ENCODE measurements at places on chromosomes 12 and 14. TPM values are rescaled to one million over a fixed set of nuclear protein-coding genes. Genes with fewer than 3 reads are reported as not detected.

Gene LRP1-AS
- polyA plus RNA-seq = not detected

Gene SLCO1C1
- polyA plus RNA-seq = not detected

Gene VWF
- polyA plus RNA-seq = 0.03 TPM

Gene GLI1
- 0.45 TPM for polyA plus RNA-seq

Gene INHBC
- polyA plus RNA-seq = not detected

Gene TAS2R50
- polyA plus RNA-seq = not detected

Gene PPM1H
- polyA plus RNA-seq = 0.15 TPM

Gene RIPK3
- polyA plus RNA-seq = not detected

Gene VRTN
- polyA plus RNA-seq = not detected

Gene DUSP16
- 0.40 TPM for polyA plus RNA-seq

Gene ASCL1
- not detected for polyA plus RNA-seq

Gene KRT78
- polyA plus RNA-seq = not detected

Gene MYF6
- polyA plus RNA-seq = not detected

Gene DAO
- not detected for polyA plus RNA-seq

Gene SLC41A2
- polyA plus RNA-seq = 1.1 TPM

Gene COX8C
- polyA plus RNA-seq = not detected

Gene SLC4A8
- 0.51 TPM for polyA plus RNA-seq

Gene CDCA3
- polyA plus RNA-seq = 1.0 TPM

Gene SERPINA3
- not detected for polyA plus RNA-seq

Gene TAS2R31
- not detected for polyA plus RNA-seq

Gene HHIPL1
- polyA plus RNA-seq = not detected

Gene FOXN4
- polyA plus RNA-seq = not detected

Gene CPNE6
- not detected for polyA plus RNA-seq

Gene DHH
- not detected for polyA plus RNA-seq

Gene P2RX7
- 1.2 TPM for polyA plus RNA-seq

Gene C12orf60
- polyA plus RNA-seq = 1.6 TPM

Gene LRTM2
- polyA plus RNA-seq = not detected

Gene KRT86
- not detected for polyA plus RNA-seq

Gene OAS2
- 48.7 TPM for polyA plus RNA-seq

Gene LRRC10
- polyA plus RNA-seq = not detected

Gene TMED8
- 21.9 TPM for polyA plus RNA-seq

Gene KCNA1
- polyA plus RNA-seq = not detected

Gene CCDC197
- polyA plus RNA-seq = not detected

Gene KRT73
- polyA plus RNA-seq = not detected

Gene SPIC
- not detected for polyA plus RNA-seq

Gene PHETA1
- polyA plus RNA-seq = 8.1 TPM

Gene KRT79
- polyA plus RNA-seq = not detected

Gene C14orf39
- polyA plus RNA-seq = not detected

Gene UNC119B
- polyA plus RNA-seq = 9.5 TPM

Gene MANSC4
- polyA plus RNA-seq = not detected

Gene FGF23
- polyA plus RNA-seq = not detected

Gene OLR1
- polyA plus RNA-seq = not detected

Gene PLEKHG3
- polyA plus RNA-seq = not detected

Gene FBXO34
- polyA plus RNA-seq = 22.9 TPM

Gene ACSS3
- polyA plus RNA-seq = not detected

Gene CLEC1A
- not detected for polyA plus RNA-seq

Gene GYS2
- not detected for polyA plus RNA-seq

Gene SLC10A1
- 0.16 TPM for polyA plus RNA-seq

Gene OTOGL
- not detected for polyA plus RNA-seq

Gene RNU6-7
- polyA plus RNA-seq = not detected

Gene SYCP3
- 0.96 TPM for polyA plus RNA-seq

Gene RPS26
- 548 TPM for polyA plus RNA-seq

Gene OR4E2
- polyA plus RNA-seq = not detected

Gene TAS2R8
- polyA plus RNA-seq = not detected

Gene CNTN1
- polyA plus RNA-seq = not detected

Gene TGFB3
- not detected for polyA plus RNA-seq

Gene STAT2
- polyA plus RNA-seq = 150 TPM

Gene NRXN3
- not detected for polyA plus RNA-seq
